Activated CD8-positive, alpha-beta memory T cell treated with anti-CD3 and anti-CD28 coated beads for 48 hours (primary cell): ENCODE measurements at places on chromosomes 2 and 18.

DNA sequence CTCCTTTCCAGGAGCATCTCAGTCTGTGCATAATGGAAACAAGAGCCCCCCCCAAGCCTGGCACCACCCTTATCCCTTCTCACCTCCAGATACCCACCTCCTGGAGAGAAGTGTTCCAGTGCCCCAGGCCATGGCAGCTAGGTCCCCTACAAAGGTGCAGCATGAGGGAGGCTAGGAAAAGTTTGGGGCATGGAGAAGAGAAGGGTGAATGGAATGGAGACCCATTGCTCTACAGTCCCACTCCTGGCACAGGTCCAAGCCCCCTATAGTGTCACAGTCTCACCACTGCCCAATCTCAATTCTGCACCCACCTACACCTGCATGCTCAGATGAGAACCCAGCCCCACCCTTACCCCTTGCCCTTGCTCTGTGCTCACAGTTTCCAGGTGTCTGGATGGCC lies 897 bp downstream of the SLC23A3 start:
- no peak for DNase-seq

DNA sequence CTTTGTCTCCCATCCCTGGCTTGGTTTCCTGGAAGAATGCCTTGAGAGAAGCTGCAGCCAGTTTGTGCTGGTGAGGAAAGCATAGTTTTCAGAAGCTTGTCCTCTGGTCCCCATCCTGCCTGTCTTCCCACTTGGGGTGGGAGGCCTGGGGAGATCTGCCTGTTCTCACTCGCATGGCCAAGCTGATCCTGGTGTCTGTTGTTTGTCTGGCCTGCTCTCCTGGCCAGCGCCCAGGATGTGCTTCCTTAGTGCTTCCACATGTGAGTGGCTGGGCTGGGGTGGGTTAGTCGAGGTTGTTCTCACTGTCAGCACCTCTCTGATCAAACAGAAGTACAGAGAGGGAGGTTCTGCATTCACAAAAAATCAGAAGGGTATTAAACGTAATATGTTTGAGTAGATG lies 49.5 kb downstream of the PTPRM start:
- DNase-seq: no peak

- DNase-seq: no peak
These were observed 165.5 kb downstream of the GLI2 start for GRCh38 chr2:120901201-120901600.

DNA sequence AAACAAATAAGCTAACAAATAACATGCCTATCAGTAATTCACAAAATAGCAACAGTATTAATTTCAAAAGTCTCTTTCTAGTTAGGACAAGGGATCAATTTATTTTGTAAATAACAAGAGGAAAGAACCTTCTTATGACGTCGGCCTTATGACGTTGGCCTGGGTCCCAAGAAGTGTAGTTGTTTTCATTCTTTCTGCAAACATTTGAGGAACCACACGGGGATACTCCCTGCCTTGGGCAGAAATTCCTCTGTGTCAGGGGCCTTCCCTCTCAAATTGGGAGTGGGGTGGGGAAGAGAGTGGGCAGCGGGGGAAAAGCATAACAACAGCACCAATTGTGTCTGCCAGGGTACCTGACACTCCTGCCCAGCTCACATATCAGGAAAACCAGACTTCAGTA lies 1.3 kb downstream of the CCDC68 start:
- no peak for DNase-seq

- DNase-seq: no peak
These were observed 99.8 kb upstream of the COPS8 start for GRCh38 chr2:236985761-236986339.

DNA sequence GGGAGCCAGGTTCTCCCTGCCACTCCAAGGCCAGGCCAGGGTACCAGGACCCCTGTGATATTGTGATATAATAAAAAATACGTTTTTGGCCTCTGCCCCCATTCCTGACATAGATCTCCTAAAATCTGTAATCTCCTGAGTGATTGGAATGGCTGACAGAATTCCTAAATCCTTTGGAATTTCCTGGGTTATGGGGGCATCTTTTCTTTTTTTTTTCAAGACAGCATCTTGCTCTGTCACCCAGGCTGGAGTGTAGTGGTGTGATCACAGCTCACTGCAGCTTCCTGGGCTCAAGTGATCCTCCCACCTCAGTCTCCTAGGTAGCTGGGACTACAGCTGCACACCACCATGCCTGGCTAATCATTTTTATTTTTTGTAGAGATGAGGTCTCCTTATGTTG lies 26.2 kb upstream of the TUBB6 start:
- no peak for DNase-seq

DNA sequence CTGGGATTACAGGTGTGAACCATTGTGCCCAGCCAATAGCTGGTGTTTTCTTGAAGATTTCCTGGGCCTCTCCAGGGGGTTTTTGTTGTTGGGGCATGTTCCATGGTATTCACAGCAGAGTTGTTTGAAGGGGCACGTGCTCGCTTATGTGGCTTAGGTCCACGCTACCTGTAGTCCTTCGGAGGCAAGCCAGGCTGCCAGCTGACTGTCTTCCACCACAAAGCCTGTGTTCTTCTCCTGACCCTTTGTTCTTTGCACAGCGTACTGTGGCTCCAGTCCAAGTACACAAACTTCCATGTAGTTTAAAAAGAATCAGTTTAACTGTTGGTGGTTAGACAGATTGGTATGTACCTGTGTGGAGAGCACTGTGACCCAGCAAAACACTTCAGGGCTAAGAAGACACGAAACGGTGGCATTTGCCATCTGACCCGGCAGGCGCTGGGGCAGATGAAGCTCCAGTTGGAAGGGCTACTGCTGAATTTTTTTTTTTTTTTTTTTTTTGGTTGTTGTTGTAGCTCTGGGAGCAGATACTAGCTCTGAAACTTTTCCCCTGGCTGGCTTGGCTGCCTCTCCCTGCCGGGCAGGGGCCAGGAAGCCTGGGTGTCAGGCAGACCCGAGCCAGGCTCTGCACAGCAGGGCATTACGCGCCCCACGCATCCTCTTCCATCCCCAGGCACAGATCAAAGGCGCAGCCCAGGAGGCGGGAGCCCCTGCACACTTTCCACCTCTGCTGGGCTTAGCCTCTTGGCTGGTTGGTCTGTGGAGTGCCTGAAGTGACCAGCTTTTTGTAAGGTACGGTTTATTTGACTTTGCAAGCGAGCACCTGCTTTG lies 5.7 kb downstream of the GREB1 start:
- DNase-seq: no peak

DNA sequence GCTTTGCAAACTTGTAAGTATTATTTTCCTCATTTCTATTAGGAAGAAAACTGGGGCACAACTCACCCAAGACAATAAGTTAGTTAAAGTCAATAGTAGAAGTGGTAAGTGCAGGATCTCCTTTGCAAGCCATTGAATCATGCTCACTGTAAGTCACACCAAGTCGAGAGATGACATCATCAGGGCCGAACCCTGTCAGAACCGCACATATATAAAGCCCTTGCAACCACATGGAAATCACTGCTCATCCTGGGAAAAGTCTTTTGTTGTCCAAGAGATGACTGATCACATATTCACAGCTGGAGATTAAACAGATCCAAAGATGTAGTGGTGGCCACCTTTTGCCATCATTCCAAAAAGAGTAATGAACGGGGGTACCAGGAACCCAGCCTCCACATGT lies 484.8 kb upstream of the ID2 start:
- DNase-seq: no peak

DNA sequence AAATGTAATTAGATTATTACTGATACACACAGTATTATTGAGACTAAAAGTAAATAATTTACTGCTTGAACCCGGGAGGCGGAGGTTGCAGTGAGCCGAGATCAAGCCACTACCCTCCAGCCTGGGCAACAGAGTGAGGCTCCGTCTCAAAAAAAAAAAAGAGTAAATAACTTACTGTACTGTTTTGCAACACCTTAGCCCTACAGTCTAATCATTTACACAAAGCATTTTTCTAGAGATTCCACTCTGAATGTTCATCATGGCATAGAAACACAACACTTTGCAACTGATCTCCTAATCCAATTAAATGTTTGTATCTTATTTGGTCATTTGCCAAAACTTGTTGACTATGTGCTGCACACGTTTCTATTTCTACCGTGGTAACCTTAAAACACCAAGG lies 23.4 kb upstream of the RMP24 start:
- no peak for DNase-seq

- no peak for DNase-seq
These were observed 19.7 kb upstream of the MYCN start for GRCh38 chr2:15920696-15921095.

- DNase-seq: no peak
These were observed 22.6 kb upstream of the BCL2 start for GRCh38 chr18:63342206-63342605.

- DNase-seq: no peak
These were observed 1040.3 kb downstream of the TSN start for GRCh38 chr2:122795763-122796162.

- DNase-seq: no peak
These were observed 42.1 kb downstream of the NOP58 start for GRCh38 chr2:202307690-202308089.

DNA sequence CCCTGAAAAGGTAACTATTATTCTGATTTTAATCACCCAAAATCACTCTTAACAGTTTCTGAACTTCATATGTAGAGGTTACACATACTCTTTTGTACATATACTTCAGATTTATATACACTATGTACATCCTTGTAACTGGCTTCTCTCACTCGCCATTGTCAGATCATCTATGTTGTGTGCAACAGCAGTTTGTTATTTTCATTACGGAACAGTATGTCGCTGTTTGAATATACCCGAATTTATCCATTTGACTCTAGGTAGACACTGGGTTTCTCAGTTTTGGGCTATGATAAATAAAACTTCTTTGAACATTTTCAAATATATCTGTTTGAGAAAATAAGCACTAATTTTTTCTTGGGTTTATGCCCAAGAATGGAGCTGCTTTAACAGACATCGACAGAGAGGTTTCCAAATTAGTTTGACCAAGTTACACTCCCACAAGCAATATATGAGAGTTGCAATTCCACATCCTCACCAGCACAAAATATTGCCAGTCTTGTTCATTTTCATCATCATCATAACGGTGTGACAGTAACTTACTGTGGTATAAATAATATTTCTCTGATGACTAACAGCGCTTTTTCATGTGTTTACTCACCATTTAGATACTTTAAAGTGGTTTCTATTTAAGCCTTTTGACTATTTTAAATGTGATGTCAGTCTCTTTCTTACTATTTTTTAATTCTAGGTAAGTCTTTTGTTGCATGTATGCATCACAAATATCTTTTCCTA lies 80.9 kb downstream of the SMC6 start:
- DNase-seq: no peak

DNA sequence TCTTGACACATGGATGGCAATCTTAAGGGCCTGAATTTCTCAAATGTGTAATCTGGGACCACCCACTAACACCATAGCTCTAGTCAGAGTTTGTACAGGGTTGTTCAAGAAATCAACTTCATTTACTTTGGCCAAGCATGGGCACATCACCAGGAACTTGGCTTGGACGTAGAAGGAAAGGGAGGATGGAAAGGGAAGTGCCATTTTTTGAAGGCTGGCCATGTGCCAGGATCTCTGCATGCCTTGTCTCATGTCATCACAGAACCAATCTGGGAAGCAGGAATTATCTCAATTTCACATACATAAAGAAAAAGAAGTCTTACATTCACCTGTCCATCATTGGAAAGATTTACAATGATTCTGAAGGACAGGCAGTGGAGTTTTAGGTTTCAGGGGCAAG lies 128.1 kb downstream of the ANTXR1 start:
- no peak for DNase-seq

DNA sequence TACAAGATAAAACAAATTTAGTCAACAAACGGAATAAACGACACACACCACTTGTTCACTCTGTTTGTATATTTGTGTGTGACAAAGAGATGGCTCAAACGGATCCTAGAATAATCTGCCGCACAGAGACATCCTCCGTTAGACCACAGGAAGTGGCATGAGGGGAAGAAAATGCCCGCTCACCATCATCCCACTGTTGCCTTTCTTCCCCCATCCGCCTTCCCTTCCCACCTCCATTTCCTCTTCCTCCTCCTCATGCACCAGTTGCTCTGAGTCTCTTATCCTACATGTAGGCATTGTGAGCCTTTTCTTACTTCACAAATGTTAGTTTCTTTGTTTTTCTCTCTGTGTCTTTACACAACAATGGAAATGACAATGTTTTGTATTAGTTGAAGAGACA lies 228.5 kb upstream of the SMIM21 start:
- no peak for DNase-seq

DNA sequence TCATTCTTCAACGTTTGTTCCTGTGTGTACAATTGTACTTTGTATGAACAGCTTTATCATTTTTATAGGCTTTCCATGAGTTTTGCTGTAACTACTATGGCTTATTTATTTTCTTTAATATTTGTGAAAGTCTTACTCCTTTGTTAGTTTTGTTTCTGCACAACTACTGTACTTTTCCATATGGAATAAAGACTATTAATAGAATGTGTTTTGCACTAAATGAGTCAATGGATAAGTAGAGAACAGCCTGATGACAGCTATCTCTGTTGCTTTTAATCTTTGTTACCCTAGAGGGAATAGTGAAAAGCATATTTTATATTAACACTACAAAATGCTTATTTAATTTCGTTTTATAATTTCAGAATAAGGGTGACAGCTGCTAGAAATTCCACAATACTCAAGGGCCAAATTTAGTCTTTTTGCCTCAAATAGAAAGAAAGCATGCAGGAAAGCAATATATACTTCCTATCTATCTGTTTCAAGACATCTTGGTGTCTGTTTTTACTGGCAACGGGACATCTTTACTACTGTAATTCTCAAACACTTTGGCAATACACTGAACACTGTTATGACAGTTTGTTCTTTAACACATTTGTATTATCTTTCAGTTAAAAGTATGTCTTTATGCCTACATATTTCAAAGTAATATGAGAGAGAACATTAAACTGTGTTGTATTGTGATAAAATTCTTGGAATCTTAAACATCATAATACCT lies 53.9 kb downstream of the WDSUB1 start:
- DNase-seq: no peak
